Stimulated activated CD8-positive, alpha-beta memory T cell treated with anti-CD3 and anti-CD28 coated beads, Interleukin-2, amount 100 ng/mL, for 48 hours (primary cell): ENCODE measurements at places on chromosomes 6 and 20.

DNA sequence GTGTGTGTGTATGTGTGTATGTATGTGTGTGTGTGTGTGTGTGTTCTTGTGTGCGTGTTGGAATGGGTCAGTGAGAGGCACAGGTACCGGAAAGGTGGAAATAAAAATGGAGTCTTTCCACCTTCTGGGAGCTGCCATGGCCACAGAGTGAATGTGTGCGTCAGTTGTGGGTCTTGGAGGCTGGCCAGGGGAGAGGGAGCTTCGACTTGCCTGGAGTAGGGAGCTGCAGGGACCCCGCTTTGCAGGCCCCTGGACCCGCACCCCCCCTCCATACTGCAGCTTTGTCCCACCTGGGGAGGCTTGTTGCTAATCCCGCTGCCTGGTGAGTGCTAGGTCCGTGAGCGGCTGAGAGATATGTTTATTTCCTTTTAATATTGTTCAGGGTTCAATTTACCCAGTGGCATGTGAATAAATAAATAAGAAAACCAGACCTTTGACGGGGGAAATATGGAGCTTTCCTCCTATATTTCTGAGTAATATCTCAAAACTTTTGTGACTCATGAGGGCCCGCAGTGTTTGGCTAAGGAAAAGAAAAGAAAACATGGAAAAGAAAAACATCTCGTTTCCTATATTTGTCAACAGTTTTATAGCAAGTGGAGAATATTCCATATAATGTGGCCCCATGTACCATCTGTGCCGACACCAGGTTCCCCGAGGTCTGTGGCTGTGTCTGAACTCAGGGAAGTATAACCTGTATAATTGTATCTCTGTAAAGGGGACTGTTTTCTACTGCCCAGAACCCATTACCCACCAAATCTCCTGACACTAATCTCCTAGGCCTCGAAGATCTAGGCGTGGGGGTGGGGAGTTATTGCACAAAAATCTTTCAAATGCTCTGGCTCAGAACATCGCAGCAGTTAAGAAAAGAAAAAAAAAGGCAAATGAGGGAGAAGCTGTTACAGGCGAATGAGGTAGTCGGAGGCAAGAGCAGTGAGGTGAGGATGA is 24.6 kb upstream of the CCDC167 start:
- no peak for DNase-seq

DNA sequence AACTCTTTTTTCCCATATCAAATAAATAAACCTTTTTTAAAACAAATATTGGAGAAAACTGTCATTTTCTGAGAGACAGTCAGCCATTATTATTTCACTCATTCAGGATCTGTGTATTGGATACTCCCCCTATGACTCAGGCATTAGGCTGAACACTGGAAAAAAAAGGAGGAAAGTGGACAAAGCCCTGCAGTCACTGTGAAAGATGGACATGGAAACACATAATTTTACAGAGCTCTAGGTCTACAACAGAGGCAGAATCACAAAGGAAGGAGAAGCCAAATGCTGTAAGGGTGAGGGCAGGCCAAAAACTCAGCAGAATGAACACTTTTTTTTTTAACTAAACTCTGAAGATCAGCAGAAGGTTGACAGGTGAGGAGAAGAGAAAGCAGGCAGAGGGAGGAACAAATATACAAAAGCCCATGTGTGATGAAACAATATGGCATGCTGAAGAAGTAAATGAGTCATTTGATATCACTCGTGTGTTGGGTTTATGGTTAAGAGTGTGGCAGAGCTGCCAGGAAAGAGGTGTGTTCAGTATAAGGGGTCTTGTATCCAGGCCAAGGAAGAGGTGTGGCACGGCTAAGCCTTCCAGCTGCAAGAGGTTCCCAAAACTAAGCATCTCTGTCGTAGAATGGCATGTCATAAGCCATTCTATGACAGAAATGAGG is 39.1 kb downstream of the EPB41L2 start:
- DNase-seq = no peak

- no peak for DNase-seq
Measured at GRCh38 chr6:21826023-21826422, 232.5 kb downstream of the SOX4 start.

GRCh38 chr6:142740449-142740848 is 204.5 kb downstream of the HIVEP2 start:
- no peak for DNase-seq

GRCh38 chr20:51803148-51803854 is 980 bp upstream of the SALL4 start:
- no peak for DNase-seq

DNA sequence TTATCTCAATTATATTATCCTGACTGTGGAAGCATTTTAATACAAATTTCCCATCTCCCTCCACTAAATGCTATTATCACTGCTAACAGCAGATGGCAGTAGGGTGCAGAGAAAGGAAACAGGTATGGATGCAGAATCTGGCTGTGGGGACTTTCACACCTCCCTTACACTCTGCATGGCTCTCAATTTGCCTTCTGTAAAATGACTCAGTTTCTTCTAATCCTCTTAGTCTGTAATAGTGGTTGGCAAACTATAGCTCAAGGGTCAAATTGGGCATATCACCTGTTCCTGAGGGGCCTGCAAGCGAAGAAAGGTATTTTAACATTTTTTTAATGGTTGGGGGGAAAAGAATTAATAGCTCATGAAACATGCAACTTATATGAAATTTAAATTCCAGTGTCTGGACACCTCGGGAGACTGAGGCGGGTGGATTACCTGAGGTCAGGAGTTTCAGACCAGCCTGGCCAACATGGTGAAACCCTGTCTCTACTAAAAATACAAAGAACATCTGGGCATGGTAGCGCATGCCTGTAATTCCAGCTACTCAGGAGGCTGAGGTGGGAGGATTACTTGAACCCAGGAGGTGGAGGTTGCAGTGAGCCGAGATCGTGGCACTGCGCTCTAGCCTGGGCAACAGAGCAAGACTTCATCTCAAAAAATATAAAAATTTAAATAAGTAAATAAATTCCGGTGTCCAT is 83.5 kb downstream of the ZMYND8 start:
- DNase-seq = peak; percentile 14

- no peak for DNase-seq
Measured at GRCh38 chr6:92589996-92590395, 829.4 kb downstream of the EPHA7 start.

DNA sequence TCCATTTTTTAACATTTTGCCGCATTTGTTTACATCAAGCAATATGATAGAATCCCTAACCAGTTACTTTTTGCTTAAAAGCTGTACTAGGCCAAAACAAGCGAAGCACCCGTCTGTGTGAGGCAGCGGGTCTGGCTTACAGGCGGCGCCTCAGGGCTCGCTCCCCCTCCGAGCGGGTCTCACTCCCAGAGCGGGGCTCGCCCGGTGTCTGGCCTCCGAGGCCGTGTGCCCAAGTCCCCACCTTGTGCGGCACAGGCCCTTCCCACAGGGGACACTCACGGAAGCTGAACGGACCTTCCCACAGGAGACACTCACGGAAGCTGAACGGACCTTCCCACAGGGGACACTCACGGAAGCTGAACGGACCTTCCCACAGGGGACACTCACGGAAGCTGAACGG is 23.4 kb downstream of the ZBTB46 start:
- no peak for DNase-seq

- no peak for DNase-seq
Measured at GRCh38 chr20:21166801-21167200, 40.9 kb downstream of the KIZ start.

GRCh38 chr6:41477572-41477971 is 68.6 kb upstream of the FOXP4 start:
- no peak for DNase-seq

DNA sequence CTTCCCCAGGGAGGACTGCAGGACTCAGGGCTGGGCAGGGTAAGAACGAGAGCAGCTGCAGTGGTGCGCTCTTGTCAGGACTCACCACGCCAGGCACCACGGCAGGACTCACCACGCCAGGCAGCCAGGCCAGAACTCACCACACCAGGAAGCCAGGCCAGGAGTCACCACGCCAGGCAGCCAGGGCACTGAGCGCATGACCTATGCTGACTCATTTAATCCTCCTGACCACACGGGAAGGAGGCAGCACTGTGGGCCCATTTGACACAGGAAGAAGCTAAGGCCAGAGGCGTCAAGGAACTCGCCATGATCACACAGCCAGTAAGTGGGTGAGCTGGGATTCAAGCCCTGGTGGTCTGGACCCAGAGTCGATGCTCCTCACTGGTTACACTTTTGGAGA is 189.3 kb downstream of the PREX1 start:
- no peak for DNase-seq

- no peak for DNase-seq
Measured at GRCh38 chr6:146149770-146150169, 120.9 kb downstream of the GRM1 start.

GRCh38 chr6:41039060-41039998 is at the start of gene UNC5CL:
UNC5CL (minus strand) TSS chr6:41039221; CDS start chr6:41035074, 4,147 bp downstream.
- peak; percentile 30 for DNase-seq

- DNase-seq = no peak
Measured at GRCh38 chr6:36821581-36822335, 17.5 kb downstream of the CPNE5 start.

- DNase-seq = no peak
Measured at GRCh38 chr6:43115365-43115764, 39.3 kb downstream of the PTK7 start.

DNA sequence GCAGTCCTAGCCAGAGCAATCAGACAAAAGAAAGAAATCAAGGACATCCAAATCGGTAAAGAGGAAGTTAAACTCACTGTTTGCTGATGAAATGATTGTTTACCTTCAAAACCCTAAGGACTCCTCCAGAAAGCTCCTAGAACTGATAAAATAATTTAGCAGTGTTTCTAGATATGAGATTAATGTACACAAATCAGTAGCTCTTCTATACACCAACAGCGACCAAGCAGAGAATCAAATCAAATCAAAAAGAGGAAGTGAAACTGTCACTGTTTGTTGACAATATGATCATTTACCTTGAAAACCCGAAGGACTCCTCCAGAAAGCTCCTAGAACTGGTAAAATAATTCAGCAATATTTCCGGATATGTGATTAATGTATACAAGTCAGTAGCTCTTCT is 21.7 kb downstream of the SERPINB9 start:
- DNase-seq = no peak

DNA sequence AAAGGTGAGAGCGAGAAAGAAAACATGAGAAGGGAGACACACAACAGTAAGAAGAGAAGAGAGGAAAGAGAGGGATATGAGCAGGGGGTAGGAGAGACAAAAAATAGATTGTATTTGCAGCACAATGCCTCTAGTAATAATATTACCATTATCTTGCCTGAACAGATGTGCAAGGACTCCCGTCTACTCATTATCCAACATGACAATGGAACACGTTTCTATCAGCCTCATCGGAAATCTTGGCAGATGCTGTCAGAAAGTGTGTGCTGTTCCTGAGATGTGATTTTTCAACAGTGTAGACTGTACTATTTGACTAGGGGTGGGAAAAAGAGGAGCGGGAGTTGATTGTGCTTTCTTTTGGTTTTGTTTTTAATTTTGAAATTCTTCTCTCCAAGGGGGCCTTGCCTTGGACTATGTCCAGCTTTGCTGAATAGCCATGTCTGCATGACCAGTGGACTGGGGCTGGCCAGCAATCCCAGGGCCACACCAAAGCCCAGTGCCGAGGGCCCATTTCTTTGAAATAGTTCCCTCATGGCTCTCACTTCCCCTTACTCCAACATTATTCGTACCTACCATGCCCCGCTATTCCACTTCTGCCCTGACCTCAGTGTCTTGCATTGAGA is 11.3 kb upstream of the TRAM2 start:
- DNase-seq = no peak

DNA sequence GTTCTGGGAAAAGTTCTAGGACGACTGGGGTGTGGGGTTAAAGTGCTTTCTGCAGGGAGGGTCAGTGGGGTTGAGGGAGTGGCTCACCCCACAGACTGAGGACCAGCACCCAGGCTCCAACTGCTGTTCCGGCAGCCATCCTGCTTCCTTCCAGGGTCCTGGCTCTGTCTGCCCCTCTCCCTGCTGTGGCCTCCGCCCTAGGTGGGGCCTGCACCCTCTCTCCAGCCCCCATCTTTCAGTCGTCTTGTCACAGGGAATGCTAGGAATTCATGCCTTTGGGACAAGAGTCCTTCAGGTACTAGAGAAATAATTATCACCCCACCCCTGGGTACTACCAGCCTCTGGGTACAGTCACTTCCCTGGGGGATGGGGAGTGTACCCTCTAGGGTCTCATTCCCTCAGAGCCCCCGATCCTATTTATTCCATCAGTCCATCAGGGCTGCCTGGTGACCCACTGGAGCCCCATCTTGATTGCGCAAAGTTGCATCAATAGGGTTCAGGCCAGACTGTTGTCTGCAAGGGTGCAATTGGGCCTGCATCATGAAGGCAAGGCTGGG is at the start of gene AGER:
TSS of gene AGER (minus strand) at position 170 of the 557 bp plus-strand sequence. CDS start at position 139, 31 bp downstream.
- DNase-seq = no peak

GRCh38 chr6:106253731-106254130 is 71.8 kb downstream of the ATG5 start:
- DNase-seq = no peak

DNA sequence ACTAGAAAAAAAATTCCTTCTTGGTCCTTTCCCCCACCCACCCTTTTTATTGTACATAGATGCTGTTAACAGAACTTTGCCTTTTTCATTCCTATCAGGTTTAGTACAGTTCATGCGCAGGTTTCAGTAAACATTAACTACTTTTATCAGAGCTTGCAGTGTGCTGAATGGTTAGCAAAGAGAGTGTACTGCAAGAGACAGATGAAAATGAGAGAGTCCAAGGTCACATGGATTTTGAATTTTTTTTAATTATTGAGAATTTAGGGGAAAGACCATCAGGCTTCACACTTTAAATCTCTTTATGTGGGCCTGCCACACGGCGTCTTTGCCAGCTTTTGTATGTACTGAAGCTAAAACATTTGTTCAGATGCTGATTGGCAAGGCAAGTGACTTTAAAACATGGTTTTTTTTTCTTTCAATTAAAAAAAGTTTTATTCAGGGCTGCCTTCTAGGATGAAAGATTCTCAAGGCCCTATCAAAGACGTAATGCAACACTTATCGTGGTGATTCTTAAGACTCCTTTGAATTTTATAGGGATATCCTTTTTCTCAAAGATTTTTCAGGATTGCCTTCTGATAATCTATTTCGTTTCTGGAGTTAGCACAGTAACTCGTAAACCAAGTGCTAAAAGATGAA is 32.2 kb downstream of the RREB1 start:
- no peak for DNase-seq

- DNase-seq = no peak
Measured at GRCh38 chr6:12593771-12594529, 122.6 kb upstream of the PHACTR1 start.

DNA sequence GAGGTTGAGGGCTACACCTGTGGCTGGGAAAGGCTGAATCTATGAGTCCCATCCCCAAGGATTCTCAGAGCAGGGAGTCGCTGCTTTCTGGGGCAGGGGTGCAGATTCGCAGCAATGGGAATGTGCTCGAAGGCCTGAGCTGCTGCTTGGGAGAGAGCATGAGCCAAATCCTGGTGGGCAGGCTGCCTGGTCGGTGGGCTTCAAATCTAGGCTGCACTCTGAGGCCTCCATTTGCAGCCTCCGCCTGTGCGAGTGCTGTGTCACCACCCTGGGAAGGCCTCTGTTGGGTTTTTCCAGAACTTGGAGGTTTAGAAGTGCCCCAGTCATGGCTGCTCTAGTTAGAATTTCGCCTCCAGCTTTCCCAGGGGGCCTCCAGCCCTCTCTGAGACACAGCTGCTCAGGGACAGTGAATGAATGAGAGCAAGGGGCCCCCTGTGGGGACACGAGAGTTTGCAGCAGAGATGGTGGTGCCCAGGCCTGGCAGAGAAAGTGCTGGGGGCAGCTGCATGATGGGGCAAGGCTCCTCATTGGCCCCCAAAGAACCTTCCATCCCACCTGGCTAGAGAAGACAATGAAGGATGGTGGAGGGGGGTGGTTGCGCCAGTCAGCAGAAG is 31.1 kb upstream of the RNF24 start:
- DNase-seq = no peak

- DNase-seq = no peak
Measured at GRCh38 chr6:28651161-28651560, 125.5 kb downstream of the GPX5 start.
